ENCODE measurements at places on chromosomes 7 and 10.

GRCh38 chr10:106251573-106251972 is 912.9 kb downstream of the SORCS1 start:
- no peak for DNase-seq

DNA sequence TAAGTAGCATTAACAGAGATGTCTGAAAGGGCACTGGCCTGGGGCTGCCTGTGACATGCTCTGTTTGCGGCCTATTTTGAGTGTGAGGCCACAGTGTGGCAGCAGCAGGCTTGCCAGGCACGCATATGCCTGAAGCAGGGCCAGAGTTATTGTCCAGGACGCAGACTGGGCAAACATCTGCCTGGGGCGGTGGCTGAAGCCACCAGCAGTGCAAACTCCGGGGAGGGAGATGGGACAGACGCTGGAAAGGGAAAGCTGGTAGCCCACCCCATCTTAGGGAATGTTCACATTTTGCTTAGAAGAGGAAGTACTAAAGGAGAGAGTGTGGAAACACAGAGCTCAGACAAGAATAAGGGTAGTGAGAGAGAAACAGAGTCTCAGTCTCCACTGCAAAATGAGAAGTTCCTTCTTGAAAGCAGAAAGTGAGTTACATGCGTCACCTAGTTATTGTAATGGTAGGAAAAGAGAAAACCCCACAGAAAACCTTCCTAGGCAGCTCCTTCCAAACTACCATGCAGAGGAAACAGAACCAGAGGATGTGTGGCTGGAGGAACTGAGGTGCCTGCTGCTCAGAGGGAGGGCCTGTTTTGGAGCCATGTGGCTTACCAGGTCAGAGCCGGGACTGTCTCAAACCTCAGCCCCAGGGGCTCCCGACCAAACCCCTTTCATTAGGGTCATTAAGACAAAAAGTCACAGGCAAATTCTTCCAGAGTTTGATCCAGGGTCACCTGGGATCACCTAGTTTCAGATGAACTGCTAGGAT is 14.5 kb downstream of the AKR1B1 start:
- DNase-seq, result no peak

DNA sequence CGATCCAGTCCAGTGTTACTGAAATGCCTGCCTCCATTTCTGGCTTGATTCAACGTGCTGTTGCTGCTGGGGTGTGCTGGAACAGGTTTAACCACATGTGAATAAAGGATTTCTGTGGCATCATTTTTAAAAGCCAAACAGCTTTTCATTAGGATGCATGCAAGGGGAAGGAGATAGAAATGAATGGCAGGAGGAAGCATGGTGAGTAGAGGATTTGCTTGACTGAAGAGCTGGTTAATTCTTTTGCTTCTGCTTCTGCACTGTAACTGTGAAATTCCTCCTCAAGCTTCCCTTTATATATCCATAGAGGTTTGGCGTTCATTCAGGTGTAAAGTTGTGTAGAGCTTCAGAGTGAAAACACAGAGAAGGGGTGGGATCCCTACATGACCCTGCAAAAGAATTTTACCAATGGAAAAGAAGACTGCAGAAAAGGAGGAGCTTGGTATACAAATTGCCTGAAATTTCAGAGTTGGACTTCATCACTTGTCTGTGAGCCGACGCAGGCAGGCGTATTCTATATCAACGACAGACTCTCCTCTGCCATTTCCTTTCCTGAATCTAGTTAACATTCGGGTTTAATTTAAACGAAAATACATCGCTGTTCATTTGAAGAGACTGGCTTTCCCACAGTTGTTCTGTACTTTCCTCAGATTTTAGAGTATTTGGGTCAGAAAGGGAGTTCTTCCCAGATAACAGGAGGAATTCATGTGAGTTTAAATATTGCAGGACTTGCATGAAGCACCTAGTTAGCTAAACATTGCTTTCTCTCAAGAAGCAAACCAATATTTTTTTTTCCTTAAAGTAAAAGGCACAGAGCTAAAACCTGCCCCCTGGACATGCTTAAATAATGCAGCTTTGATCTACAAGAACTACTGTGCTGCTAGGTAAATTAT is at the start of gene SOSTDC1:
SOSTDC1 (minus strand) TSS at position 270 of the 893 bp plus-strand sequence; CDS start at position 200, 70 bp downstream.
- no peak for DNase-seq

DNA sequence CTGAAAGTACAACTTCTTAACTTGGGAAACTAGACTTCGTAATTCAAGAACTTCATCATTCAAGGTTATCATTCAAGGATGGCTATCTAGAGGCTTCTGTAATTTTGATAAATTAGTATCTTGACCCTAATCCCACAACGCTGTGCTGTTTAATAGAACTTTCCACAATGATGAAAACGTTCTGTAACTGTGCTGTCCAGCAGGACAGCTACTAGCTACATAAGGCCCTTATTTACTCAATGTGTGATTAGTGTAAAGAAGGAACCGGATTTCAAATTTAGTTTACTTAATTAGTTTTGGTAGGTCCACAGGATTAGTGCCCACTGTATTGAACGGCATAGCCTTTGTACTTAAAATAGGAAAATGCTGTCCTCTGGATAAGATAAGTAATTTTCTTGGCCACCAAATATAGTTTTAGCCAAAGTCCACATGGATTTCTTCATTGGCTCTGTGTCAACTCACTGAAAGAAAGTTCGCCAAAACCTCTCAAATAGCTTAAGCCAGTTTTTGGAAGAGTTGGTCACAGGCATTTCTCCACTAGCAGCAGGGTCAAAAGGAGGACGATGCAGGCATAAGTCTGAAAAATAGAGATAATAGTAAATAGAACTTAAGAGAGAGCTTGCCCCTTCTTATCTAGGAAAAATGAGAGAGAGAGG is 17.3 kb downstream of the DGKI start:
- DNase-seq, result no peak

DNA sequence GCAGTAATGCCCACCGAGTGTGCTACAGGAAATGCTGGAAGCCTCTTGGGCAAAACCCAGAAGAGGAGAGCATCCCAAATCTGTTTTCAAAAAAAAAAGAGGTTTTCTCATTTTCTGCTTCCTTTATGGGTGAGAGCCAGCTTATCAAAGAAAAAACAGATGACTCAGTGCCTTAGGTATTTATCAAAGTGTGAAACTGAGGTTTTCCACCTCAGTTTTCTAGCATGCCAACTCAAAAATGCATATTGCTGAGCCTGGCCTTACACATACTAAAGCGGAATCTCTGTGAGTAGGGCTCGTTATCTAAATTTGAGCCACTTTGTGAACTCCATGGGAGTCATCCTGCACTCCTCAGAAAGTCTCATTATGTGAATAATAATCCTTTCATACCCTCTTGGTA is 705.1 kb downstream of the SUGCT start:
- DNase-seq, result no peak

DNA sequence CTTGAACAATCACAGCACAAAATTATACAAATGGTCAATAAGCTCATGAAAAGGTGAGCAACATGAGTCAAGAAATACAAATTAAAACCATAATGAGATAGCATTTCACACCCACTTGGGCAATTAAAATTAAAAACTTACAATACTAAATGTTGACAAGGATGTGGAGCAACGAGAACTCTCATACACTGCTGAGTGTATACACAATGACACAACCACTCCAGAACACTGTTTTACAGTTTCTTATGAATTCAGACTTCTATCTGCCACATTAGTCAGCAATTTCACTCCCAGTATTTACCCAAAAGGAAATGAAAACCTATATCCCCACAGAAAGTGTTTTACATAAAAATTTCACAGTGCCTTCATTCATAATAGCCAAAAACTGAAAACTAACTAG is 31.1 kb downstream of the GDI2 start:
- no peak for DNase-seq

- no peak for DNase-seq
These were observed 19.4 kb upstream of the PDGFA start for GRCh38 chr7:538764-539685.

DNA sequence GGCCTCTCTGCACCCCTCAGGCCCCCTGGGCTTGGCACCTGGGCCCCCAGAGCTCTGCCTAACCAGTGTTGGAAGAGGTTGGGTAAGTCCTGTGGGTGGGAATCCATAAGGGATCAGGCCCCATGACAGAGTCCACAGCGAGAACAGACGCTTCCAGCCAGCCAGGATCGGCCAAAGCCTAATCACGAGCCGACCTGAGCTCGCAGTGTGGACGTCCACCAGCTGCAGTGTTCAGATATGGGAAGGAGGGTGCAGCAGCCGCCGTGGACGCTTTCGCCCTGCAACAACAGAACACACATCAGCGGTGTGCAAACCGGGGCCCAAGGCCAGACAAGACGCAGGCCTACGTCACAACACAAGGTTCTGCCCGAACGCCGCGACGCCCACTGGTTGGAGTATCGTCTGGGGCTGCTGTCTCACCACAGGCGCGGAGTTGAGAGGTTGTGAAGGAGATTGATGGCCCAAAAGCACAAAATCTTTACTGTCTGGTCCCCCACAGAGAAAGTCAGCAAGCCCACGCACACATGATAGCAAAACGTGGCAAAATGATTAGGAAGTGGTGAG is 102.1 kb downstream of the FOXL3 start:
- DNase-seq, result no peak

- DNase-seq, result no peak
These were observed 89.3 kb downstream of the NPY start for GRCh38 chr7:24372961-24373955.

DNA sequence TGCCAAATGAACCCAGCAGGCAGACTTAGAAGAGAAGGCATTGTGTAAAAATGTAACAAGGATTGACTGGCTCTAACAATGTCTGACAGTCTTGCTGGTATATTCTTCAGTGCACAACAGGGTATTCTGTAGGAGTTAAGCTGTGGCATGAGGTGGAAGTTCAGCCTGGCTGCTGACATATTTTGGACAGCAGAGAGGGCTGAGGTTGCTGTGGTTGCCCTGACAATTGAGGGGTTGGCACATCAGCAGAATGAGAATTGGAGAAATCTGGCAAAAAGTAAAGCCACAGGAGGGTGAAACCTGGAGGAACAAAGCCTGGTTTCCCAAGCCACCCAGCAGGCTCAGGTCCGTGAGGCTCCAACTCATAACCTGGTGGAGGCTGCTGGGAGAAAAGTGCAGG is 220.2 kb downstream of the JAZF1 start:
- no peak for DNase-seq

GRCh38 chr10:19815731-19816410 is 361 bp upstream of the PLXDC2 start:
- DNase-seq, result no peak

GRCh38 chr10:101124933-101125332 is 6.2 kb upstream of the TLX1 start:
- DNase-seq, result no peak

- no peak for DNase-seq
These were observed 912.6 kb downstream of the GATA3 start for GRCh38 chr10:8967061-8967460.

DNA sequence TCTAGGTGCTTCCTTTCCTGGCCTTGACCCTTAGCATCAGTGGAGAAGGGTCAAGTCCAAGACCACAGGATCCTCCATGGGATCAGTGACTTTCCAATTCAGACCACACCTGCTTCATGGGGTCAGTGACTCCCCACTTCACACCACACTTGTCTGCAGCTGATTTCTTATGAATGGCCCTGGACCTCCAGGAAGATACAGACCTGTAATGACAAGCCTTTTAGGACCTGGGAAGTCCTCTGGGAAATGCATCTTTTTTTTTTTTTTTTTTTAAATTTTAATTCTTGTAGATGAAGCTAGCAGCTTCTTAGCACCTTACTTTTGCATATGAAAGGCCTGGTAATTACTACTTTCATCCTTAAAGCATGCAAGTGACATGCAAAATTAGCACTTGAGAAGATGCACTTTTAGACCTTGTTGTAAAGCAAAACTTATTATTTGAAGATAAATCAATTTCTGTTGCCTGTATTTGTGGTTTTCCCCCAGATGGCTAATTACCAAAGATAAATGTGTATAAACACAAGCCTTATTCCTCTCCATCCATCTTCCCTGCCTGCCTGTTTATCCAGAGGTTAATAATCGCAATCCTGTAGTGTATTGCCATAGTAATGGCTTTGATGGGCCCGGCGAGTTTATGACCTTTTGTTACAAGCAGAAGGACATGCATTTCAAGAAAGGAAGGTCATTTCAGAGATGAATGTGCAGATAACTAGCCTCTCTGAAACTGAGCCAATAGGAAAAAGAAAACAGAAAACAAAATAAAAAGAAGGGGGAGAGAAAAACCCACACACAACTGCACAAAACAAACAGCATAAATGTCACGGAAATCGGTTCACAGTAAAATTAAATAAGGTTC is 1018.7 kb downstream of the TYW1 start:
- DNase-seq, result no peak

GRCh38 chr10:34802692-34803091 is 12.4 kb downstream of the PARD3 start:
- no peak for DNase-seq

DNA sequence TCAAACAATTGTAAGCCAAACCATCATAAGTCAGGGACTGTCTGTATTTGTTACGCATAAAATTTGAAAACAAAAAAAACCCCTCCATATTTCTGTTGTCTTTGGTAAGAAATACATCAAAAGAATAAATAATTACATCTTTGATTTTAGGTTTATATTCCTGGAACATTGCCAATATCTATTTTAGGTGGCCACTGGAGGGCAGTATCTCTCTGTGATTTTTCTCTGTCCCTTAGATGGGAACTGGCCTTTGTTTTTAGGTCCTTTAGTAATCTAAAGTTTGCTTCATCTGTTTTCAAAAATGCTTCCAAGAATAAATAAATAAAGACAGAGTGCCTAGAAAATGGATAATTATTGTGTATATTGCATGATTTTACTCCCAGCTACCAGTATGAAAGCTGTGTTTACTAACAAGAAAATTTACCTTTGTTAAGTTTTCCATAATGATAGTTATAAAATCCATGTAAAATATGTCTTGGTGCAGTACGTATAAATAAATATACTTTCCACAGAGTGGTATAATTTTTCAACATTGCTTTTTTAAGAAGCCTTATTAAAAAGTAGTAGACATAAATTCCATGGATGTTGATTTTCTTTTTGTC is 64.2 kb downstream of the PHYHIPL start:
- DNase-seq, result no peak

DNA sequence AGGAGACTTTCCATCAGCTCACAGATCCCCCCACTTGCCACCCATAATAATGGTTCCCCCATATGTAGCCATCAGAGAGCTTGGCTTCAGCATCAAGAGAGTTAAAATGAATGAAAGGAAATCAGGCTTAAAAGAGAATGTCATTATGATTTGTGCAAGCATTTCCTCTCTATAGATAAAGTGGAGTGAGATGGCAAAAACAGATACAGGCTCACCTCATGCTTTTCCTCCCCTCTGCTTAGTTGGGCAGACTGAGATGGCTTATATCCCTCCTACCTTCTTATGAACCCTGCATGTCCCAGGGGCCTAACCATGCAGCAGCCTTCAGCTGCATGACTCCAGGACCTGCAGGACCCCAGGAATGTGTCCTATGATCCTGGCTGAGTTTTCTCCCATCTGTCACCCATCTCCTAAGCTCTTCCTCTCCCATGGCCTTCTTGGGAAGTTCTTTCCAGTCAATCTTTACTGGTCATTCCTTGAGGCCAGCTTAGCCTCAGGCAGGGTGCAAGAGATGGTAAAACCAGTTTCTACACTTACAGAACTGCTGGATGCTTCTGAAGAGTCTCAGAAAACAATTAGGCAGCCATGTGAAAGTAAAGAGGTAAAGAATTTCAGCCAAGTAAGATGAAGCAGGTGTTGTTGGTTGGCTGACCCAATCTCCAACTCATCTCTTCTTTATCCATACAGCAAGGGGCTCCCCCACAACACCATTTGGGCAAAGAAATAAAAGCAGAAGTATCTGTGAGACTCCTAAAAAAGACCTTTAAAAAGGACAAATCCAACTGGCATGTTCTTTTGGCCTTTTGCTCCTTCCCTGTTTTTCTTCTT is 159.7 kb downstream of the RTKN2 start:
- no peak for DNase-seq

GRCh38 chr10:77653210-77653609 is 15.6 kb upstream of the KCNMA1 start:
- DNase-seq, result no peak
